Activated CD4-positive, alpha-beta T cell treated with anti-CD3 and anti-CD28 coated beads, Interleukin-2, amount 10 ng/mL, durations not matched to agents 24 days and 14 days (primary cell): ENCODE measurements at places on chromosomes 4 and X. TPM values are rescaled to one million over a fixed set of nuclear protein-coding genes. Genes with fewer than 3 reads are reported as not detected.

The MAGEB1 gene
- not detected in 2 replicates for total RNA-seq

The NDP gene
- not detected in 2 replicates for total RNA-seq

The STS gene
- 0.86 and 1.0 TPM in 2 replicates for total RNA-seq

The GNPDA2 gene
- total RNA-seq = 18.8 and 18.9 TPM in 2 replicates

The CYLC1 gene
- total RNA-seq = not detected in 2 replicates

The UGT2B11 gene
- total RNA-seq = not detected in 2 replicates

The PCDH7 gene
- not detected in 2 replicates for total RNA-seq

The ABLIM2 gene
- total RNA-seq = 0.28 and 0.63 TPM in 2 replicates
